ENCODE measurements at places on chromosomes 7 and 10.

- DNase-seq: peak; percentile 22
Observed at GRCh38 chr10:22437620-22438588, 92.6 kb downstream of the SPAG6 start.

GRCh38 chr7:83130191-83130590 is 32.5 kb downstream of the PCLO start:
- no peak for DNase-seq

DNA sequence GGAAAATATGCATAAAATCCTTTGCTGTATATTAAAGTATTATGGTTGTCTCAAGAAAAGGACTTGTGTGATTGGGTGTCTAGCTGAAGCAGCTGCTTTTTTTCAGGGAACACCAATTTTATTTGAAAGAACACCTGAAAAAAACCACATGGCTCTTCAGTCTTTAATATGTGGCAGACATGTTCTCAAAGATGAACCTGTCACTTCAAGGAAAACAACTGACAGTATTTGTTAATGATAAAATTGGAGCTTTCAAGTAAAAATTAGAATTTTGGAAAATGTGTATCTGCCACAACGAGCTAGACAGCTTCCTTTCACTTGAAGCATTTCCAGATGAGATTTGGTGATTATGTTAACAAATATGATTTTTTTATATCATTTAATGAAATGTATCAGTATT is 59.3 kb downstream of the INHBA start:
- DNase-seq: no peak

- DNase-seq: peak; percentile 75
Observed at GRCh38 chr7:2820508-2820934, 23.6 kb downstream of the GNA12 start.

DNA sequence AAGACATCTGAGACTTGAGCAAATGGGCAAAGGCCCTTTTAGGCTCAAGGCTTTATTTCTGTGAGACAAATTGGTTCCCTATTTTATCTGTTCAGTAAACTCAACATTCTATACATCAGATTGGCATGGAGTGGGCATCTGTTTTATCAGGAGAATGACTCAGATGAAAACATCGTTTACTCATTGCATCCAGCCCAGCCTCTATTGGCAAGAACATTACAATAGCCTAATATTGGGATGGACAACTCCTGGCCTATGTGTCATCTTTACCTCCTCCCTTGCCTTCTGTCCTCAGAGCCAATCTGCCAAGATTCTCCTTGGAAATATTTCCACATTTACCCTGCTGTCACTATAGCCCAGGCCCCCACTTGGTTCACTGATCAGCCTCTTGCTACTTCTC is 5.5 kb upstream of the BLNK start:
- no peak for DNase-seq

GRCh38 chr7:127322832-127323493 is 69.5 kb downstream of the ZNF800 start:
- no peak for DNase-seq

- DNase-seq: peak; percentile 82
Observed at GRCh38 chr7:32616625-32617024, 121.3 kb downstream of the AVL9 start.

DNA sequence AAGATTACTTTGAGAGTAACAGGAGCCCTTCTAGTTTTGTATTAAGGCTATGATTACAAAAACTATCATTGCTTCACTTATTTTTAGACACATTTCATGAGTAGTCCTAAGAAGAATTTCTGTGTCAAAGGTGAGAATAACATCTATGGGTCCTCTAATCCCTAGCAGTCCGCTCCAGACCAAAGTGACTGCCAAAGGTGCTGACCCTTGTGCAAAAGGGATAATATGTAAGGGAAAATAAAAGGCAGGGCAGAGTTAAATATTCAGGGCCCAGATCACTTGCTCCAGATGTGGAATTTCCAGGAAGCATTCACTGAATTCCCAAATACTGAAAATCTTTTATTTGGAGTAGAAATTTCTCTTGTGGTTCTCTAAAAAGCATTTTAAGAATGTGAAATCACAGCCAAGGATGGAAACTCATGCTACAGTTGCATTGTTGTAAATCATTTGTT is 29.3 kb downstream of the RHOBTB1 start:
- peak; percentile 94 for DNase-seq

Data from ACHN (cell line).